ENCODE measurements at places on chromosomes 2 and 18.

DNA sequence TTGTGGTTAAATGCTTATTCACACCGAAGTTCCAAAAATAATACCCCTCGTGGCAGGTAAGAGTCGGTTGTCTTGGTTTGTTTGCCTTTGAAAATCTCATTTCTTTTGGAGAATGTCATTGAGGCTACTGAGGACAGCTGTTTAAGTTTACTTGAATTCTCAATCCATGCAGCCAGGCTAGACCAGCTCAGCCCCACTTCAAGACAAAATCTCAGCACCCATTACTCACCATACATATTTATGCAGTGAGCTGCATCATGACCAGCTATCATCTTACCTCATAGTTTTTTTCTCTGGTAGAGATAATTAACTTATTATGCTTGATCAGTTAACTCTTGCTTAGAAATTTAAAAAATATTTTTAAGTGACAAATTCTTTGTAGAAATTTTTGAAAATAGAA lies 115.9 kb downstream of the HAUS1 start:
- no peak for DNase-seq

GRCh38 chr18:35506024-35506712 lies 8.4 kb upstream of the INO80C start:
- DNase-seq = no peak

DNA sequence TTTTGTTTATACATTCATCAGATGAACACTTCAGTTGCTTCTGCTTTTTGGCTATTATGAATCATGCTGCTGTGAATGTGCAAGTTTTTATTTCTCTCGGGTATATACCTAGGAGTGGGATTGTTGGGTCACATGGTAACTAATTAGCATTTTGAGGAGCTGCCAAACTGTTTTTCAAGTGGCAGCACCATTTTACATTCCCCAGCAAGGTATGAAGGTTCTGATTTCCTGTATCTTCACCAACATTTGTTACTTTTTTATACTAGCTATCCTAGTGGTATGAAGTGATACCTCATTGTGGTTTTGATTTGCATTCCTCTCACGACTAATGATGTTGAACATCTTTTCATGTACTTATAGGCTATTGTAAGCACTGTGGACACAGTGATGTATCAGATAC lies 53.9 kb downstream of the DYNC1I2 start:
- no peak for DNase-seq

- no peak for DNase-seq
These were observed 507.6 kb downstream of the SUCLG1 start for GRCh38 chr2:83951378-83951947.

DNA sequence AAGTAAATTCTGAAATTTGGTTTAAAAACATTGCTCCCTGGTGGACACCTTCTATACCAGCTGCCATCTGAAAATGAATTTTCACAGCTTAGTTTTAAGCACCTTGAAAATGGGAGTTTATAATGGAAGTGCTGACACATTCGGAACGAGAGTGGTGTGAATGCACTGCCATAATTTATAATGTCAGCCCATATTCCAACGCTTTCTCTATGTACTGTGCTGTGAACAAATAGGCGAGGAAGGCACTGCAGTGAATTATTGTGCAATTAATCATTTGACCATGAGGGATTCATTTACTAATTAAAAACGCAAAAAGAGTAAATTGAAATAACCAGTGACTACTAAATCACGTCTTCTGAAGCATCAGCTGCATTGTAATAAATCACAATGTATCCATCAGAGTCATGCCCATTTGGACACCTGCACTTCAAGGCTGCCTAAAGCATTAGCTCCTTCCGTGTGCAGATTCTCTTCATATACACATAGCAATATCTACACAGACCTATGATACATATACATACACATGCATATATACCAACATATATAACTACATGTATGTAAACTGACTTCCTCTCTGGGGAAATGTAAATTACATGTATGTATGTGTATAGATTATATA lies 699.8 kb downstream of the GALR1 start:
- no peak for DNase-seq

DNA sequence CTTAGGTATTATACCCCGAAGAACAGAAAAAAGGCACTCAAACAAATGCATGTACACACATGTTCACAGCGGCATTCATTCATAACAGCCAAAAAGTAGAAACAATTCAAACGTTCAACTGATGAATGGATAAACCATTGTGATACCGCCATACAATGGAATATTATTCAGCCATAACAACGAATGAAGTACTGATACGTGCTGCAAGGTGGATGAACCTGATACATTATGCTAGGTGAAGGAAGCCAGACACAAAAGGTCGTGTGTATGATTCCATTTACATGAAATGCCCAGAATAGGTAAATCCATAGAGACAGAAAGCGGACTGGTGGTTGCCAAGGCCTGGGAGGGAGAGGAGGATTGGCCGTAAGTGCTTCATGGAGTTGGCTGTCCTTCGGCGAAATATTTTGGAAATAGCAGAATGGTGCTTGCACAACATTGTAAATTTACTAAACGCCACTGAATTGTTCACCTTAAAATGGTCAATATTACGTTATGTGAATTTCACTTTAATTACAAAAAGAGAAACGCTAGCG lies 750 bp upstream of the RMP24 start:
- no peak for DNase-seq

DNA sequence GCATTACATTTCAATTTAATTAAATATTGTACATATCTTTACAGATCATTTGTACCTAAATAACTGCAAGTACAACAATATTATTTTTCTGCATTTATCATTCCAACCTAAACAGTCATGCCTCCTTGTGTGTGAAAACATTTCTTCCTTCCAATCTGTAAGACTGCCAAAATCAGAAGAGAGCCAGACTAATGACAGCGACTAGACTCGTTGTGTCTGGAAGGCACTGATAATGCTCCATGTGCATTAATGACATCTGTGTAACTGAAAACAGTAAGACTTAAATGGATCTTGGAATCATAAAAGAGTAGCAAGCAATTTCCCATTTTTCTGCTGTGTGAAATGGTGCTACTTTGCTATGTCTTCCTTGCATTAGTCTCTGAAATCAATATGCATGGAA lies 278.0 kb upstream of the DSEL start:
- no peak for DNase-seq

DNA sequence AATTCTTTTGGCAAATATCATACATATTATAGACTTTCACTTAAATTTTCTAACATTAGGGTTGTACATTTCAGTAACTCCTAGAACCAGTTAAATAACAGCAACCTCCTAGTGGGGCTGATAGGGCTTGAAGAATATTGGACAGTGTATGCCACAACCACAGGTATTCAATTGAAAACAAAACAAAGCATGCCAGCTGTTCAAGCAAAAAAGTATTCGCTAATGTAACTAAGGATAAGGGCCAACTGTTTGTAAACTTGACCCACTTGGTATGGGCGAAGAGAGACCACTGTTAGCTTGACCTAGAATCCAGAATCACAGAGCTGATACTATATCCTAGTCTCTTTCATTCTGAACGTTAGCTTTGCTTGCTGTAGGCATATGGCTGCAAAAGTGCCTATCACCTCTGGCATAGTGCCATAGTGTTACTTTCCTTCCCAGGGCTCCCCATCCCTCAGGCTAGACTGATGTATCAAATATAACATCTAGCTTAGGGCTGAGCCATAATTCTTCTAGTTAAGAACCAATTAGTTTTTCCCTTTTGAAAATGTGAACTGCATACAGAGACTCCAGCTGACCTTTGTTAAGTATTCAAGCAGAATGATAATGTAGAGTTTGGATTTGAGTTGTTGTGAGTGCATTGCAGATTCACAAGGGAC lies 458.8 kb upstream of the NRXN1 start:
- no peak for DNase-seq

- DNase-seq = no peak
These were observed 81.9 kb downstream of the SLC8A1 start for GRCh38 chr2:40370007-40370395.

DNA sequence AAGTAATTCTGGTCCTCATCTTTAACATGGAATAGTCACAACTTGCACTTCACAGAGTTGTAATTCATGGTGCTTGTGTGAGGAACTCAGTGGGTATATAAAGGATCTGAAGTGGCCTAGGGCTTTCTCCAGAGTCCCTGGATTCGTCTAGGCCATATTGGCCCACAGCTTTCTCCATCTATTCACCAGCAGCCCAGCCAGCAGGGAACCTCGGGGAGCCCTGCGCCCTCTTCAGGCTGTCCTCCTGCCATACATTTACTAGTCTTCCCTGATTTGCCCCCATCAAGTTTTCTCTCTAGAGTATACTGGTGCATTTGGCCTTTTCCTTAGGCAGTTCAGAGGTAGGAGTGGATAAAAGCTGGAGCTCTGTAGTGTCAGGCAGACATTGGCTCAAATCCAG lies 278.3 kb downstream of the MYCN start:
- DNase-seq = no peak

GRCh38 chr18:72652990-72653593 lies 109.0 kb upstream of the CBLN2 start:
- no peak for DNase-seq

DNA sequence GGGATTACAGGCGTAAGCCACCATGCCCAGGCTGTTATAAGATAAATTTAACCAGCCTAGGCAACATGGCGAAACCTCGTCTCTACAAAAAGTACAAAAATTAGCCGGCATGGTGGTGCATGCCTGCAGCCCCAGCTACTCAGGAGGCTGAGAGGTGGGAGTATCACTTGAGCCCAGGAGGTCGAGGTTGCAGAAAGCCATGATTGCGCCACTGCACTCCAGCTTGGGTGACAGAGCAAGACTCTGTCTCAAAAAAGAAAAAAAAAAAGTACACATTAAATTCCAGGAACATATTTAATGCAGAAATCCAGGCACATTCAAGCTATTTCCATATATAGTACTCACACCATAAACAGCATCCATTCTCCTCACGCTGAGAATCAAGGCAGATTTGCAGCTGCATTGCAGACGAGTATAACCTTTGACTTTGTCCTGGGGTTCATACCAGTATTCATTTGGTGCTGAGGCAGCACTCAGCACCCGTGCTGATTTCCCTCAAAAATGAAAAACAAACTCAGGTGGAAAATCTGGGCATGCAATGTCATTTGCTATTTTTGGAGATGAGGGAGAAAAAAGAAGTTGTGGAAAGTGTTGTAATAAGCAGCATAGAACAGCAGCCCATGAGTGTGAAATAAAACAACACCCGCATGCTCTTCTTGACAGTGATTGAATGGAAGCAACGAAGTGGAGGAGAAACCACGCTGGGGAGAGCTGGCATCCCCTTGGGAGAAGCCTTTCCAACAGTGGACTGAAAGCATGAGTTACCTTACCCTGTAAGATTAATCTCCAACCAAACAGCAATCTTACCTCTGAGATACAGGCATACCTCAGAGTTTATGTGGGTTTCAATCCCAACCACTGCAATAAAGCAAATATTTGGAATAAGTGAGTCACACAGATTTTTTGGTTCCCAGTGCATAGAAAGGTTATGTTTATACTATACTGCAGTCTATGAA lies 46.8 kb upstream of the ANXA4 start:
- no peak for DNase-seq

- no peak for DNase-seq
These were observed 107.1 kb downstream of the ABCA12 start for GRCh38 chr2:215031321-215031720.

GRCh38 chr2:15731889-15732271 lies 140.2 kb downstream of the DDX1 start:
- no peak for DNase-seq

DNA sequence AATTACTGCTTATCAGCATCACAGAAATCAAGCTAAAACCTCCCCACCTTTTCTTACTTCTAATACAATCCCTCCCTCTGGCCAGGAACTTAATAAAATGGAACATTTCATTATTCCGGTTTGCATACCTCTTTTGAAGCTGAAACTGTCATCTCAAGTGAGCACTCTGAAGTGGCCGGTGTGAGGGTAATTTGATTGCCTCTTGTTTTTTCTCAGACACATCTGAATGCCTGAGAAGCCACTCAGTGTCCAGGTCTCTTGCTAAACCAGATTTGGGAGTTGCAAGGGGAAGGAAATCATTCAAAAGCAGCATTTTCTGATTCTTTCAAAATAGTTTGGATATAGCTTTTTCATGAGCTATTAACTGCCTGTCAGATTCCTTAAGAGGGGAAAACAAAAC lies 190.3 kb downstream of the C1D start:
- no peak for DNase-seq

DNA sequence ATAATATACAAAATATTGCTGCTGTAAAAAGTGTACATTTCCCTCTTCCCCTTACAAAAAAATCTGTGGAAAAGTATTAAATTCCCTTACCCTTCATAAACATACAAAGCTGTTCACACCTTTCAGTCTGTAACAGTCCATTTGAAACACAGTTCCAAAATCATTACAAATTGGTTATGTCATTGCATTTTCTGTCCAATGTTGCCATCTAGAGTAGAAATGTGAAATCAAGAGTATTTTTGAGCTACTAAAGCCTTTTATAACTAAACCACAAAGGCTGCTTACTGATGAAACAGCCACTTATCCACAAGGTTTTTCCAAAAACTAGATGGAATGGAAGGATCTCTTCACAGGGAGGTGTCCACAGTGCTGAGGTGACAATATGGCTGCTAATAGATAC lies 72.5 kb downstream of the SS18 start:
- no peak for DNase-seq

DNA sequence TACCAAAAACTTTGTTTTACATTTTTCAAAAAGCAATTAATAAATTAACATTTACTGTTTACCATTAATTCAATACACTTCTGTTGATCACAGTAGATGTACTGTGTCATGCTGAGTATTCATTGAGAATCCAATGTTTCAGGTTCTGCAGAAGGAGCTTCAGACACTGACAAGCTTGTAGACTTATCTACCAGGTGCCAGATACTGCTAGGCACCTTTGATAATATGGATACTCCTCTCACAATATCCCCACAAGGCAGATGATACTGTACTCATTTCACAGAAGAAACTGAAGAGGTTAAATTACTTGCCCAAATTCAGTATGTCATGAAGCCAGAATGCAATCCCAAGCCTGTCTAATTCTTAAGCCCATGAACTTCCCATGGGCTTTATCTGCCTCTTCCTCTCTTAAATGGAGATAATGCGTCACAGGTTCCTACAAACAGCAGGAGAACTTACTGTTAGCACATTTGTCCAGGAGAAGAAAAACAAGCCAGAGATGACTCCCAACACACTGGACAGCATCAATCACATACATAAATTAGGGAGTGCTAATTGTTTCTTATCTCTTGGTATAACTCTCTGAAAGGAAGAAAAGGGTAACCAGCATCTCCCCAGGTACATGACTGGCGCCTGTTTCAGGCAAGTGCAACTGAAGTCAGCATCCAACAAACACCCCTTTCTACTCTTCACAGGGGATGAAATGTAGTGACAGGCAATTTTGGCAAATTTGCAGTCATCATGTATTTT lies 27.4 kb downstream of the ITSN2 start:
- DNase-seq = no peak

DNA sequence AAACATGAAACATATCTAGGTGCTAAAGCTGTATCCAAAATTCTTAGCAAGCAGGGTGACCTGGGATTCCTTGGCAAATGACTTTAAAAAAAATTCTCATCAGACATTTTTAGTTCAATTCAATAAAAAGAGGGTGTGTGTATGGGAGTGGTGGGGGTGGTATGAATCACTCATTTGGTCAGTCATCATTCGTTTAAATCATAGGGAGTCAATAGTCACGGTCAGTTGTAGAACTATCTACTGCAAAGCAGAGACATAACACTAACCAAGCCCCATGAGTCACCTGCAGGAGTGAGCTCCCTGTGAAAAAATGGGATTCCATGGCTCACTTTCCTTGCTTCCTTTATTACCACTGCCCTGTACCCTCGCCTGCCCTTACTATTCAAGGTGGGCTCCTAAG lies 380.6 kb upstream of the TCF4 start:
- no peak for DNase-seq

GRCh38 chr2:54176577-54176976 lies 61.2 kb downstream of the ACYP2 start:
- DNase-seq = no peak
